ENCODE measurements at places on chromosomes 5 and 9.

DNA sequence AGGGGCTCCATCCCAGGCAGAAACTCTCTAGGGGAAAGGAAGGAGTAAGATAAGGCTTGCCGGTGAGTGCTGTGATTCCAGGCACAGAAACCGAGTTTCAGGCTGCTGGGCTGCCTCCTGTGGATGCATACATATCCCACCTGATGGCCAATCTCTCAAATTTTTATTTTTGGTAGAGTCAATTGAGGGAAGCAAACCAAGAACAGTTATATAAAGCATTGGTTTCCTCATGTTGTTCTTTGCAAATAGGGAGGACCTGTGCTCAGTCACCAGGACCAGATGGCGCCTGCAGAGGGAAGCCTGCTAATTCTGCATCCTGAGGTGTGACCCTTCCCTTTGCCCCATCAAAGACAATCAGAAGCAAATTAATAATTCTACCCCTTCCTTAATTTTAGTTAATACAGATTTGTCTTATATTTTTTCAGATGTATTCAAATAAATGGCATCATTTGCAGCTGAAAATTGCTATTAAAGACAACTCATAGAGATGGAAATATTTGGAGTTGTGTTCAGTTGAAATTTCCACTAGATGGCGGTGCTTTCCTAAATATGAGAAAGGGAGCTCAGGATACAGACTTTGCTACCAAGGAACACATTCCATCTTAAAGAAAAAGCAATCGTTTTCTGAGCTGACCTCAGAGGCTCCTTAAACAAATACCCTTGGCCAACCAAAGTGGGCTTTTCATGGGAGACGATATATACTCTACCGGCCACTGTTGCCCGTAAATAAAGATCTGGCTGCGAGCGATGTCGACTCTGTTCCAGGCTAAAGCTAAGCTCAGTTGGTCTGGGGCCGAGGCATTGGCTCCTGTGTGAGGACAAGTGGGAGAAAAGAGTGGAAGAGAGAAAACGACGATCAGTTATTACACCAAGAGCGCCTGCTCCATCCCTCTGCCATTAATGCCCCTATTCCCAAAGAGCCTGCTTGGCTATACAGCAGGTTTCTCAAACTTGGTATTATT is 225.7 kb upstream of the KLF9 start:
- no peak for DNase-seq

- DNase-seq, result no peak
Observed at GRCh38 chr9:115913696-115914095, 239.9 kb upstream of the PAPPA start.

- DNase-seq, result no peak
Observed at GRCh38 chr5:57033503-57033902, 81.6 kb upstream of the MIER3 start.

DNA sequence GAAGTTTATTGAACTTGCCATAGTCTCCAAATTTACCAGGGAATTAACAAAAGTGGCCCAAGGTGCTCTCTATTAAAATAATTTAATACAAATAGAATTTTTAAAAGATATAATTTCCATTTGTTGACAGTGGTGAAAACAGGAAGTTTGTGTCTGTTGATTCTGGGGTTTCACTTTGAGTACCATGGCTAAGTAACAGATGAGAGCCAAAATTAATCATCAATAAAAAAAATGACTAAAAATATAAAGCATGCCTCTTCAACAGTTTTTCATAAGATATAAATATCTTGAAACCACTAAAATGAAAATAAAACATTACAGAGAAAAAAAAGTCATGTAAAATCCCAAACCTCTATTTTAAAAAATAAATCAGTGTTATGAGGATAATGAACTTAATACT is 49.8 kb downstream of the SGCD start:
- DNase-seq, result no peak

DNA sequence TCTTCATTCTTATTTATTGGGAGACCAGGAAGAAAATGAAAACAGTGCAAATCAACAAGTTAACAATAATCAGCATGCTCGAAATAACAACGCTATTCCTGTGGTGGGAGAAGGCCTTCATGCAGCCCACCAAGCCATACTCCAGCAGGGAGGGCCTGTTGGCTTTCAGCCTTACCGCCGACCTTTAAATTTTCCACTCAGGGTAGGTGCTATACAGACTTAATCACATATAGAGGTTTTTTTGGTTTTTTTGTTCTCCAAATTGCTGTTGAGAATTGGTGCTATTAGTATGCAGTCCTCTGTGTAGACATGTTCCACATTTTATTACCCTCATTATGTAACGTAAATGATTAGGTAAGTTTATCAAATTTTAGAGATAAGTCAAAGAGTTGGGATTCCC is 30.3 kb upstream of the ROPN1L start:
- no peak for DNase-seq

DNA sequence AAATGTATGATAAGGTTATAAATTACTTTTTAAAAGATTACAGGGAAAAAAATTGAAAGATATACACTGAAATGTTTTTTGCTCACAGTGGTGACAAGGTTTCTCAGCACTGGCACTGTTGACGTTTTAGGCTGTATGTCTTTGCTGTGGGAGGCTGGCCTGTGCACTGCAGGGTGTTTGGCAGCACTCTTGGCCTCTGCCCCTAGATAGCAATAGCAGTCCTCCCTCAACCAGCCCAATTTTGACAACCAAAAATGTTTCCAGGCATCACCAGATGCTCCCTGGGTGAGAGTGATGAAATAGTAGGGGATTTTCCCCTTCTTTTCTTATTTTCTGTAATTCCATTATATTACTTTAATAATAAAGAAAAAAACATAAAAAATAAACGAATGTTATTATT is 3.3 kb downstream of the CD274 start:
- no peak for DNase-seq

DNA sequence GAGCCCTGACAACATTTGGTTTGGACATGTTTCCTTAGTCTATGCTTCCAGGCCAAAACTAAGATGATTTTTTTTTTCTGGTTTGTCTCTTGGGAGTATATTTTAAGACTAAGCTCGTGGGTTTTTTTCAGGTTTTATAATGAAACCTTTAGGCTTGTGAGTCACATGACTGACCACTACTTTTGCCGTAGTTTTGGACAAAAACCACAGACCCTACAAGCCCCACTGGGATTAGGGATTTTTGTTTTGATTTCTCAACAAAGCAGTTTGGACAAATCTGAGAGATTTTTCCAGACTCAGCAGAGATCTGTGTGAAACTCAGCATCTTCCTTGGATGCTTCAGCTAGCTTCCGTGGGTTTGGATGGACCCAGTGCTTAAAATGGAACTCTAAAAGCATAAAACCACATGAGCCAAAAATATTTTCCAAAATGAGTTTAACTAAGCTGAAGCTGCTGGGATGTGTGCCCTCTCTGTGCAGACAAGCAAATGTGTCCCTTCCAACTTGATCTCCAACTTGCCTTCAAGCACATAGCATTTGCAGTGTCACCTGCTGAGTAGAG is 70.3 kb upstream of the SMIM15 start:
- DNase-seq, result no peak

- DNase-seq, result no peak
Observed at GRCh38 chr5:78504704-78505677, 143.6 kb downstream of the LHFPL2 start.

GRCh38 chr9:14136646-14137370 is 177.1 kb downstream of the NFIB start:
- no peak for DNase-seq

- DNase-seq, result no peak
Observed at GRCh38 chr9:124353166-124353768, 62.0 kb downstream of the PSMB7 start.

GRCh38 chr5:52577546-52577945 is 210.2 kb upstream of the ITGA1 start:
- DNase-seq, result no peak

DNA sequence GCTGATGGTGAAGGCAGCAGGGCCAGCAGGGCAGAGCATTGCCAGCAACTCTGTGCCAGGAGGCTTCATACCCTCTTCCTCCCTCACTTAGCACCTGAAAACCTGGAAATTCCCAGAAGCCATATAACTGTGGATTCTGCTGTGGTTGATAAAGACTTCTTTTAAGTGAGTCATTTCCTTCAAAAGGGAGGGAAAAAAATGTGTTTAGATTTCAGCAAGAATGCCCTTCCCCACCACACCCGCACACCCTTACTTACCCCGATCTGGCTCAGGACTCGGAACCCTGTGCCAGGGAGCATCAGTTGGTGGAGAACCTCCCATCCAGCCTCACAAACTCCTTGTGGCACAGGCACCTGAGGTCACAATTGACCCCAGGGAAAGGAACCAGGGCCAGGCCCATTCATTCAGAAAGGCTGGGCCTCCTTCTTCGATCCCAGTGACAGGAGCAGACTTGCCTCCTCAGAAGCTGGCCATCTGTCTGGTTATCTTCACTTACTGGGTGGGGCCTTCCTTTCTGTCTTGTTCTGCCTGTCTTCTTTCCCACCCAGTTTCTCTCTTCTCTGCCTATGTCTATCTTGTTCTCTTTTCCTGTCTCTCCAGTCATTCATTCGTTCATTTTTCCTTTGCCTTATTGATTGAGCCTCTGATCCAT is 62.6 kb downstream of the PLAC8L1 start:
- DNase-seq, result no peak

DNA sequence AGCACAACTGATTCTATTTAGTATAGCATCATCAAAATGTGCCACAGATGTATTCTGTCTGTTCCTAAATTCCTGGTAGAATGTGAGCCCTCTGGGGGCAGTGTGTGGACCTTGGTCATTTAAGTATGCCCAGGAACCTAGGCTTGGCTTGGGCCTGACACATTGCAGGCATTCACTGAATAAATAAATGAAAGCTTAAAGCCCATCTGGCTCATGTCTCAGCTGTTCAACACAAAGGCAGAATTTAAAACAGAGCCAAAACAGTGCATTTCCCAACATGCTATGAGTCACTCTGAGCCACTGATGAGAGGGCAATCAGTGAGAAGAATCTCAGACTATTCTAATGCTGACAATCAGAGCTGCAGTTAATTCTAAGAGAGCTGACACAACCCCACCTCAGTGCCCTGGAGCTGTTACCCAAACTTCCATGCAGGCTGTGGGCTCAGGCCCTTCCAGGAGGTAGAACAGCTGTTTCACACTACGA is 8.1 kb downstream of the FAM193B start:
- no peak for DNase-seq

DNA sequence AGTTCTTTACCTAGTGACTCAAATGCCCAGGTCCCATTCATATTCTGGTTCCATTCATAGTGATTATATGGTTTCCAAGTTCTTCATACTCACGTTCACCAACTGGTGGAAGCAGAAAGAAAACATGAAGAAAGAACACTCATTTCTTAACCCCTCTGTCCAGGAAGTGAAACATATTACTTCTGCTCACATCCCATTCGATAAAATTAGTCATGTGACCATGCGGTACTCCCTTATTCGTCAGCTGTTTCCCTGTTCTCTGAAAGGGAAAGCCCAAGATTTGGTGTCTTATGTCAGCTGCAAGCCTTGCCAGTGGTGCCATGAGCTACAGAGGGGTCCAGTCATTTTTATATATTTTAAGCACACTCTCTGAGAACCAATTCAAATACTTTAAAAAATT is 387.0 kb upstream of the DMAC1 start:
- DNase-seq, result no peak

DNA sequence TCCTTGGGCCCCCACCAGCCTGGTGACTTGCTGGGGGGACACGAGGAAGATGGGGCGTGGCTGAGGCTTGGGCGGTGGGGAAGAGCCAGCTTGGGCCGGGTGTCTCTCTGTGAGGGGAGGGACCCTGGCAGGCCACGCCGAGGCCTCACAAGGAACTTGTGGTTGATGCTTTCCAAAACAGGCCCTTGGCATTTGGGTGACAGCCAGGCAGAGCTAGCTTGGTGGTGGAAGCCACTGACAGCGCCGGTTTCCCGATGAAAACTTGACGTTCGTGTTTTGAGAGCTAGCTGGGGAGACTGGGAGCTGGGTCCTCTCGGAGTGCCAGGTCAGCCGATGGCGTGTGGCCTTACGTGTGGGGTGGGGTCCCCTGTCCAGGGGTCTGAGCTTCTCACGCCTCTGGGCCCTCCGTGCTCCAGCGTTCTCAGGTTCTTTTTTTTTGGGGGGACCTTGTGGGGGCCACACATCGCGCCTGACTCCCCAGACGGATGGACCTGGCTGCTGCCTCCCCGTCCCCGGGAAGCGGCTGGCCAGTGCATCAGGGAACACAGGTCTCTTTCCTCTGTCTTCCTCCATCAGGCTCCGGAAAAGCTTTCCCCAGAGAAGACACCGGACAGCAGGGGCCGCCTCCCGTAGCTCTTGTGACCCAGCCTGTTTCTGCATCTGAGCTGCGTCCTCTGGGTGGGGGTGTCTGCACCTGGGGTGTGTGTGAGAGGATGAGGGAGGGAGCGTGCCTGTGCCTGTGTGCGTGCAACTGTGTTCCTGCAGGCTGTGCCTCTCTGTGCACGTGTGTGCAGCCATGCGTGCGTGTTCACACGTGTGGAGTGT is 129.3 kb upstream of the LPCAT1 start:
- no peak for DNase-seq

DNA sequence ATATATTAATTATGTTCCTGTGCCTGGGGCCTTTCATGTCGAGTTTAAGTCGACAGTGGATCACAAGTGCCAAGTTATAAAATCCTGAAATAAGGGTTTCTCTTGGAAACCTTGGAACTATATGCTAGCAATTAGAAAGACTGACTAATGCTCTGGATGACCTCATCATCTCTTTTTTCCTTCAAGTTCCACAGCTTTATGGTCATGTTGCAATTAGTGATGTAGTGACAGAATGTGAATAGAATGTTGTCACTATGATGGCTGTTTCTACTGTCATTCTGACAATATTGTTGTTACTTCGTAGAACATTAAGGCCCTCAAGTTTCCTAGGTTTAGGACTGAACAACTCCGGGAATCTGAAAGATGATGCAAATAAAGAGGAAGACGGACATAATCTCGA is 368.0 kb upstream of the SEMA6A start:
- DNase-seq, result no peak

- DNase-seq, result no peak
Observed at GRCh38 chr9:127126971-127127370, 4.5 kb upstream of the ANGPTL2 start.

GRCh38 chr5:142845402-142845921 is 75.3 kb downstream of the ARHGAP26 start:
- DNase-seq, result no peak

- no peak for DNase-seq
Observed at GRCh38 chr5:133713751-133714150, 101.4 kb upstream of the FSTL4 start.

DNA sequence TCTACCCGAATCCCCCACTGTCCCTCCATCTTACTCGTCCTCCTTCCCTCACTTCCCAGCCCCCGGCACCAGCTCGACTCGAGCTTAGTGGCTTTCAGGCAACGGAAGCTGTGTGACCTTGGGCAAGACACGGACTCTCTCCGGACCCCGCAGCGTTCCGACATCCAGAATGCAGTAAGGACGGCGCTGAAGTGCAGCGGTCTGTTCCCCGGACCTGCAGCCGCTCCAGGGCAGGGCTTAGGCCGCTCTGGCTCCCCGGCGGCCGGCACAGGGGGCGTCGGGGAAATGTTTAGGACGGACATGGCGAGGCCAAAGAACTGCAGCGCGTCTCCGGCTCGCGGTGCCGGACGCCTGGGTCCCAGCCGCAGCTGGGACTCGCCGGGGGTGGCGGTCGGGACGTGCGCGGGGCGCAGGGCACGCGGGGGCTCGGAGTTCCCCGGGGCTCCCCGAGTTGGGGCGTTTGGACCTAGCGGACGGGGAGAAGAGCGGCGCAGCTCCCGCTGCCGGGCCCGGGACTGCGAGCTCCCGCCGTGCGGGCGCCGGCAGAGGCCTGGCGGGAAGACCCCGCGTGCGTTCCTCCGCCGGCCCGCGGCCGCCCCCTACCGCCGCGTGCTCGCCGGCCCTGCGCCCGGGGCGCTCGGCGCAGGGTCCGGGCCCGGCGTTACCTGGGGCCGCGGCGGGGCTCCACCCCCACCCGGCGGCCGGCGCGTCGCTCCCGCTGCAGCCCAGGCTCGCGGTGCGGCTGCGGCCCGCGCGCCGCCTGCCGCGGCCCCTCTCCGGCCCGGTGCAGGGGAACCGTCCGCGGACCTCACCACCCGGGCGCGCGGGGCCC is 5.6 kb upstream of the RNF44 start:
- DNase-seq, result no peak

All from activated T-cell treated with anti-CD3 and anti-CD28 coated beads for 4 hours (primary cell).